ENCODE measurements at places on chromosomes 13 and 19.

GRCh38 chr13:79482281-79482970 lies 1.5 kb downstream of the NDFIP2 start:
- DNase-seq = no peak

GRCh38 chr19:14476673-14477401 lies 1.7 kb upstream of the PTGER1 start:
- no peak for DNase-seq

DNA sequence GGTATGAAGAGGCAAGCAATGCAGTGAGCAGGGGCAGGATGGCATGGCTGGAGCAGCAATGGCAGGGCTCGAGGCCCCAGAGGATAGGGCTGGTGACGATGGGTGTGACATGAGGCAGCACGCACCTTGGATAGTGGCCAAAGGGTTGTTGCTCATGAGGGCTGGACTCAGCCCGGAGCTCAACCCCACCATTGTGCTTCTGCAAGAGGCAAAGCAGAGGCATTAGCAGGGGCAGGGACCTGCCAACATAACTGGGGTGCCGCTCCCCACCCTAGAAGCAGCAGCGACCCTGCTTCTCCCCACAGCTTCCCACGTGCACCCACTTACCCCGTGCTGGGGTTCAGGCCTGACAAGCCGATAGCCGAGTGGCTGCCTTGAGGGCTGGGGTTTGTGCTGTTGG lies 15.8 kb downstream of the ZNF574 start:
- no peak for DNase-seq

- DNase-seq = no peak
These were observed 2.5 kb upstream of the PAK4 start for GRCh38 chr19:39122934-39123731.

GRCh38 chr13:36998624-36999041 lies 507 bp downstream of the ALG5 start:
- DNase-seq = no peak

DNA sequence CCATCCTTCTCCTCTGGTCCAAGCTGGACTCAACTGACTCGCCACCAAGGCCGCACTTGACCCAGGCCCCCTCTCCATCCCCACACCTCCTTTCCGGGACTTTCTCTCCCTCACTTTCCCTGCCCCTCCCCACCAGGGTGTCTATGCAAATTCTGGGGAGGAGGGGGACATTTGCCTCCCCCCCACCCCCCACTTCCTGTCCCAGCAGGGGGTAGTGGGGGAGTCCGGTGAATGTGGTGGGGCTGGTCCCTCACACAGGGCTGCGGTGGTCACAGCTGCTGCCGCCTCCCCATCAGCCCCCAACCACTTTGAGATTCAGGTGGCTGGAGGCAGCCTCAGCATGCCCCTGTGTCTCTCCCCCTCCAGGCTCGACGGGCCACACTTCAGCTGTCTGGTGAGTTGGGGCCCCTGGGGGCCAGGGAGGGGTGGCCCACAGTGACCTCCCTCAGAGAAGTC lies 870 bp downstream of the SPIB start:
- DNase-seq = no peak

- no peak for DNase-seq
These were observed 100.1 kb upstream of the CLDN10 start for GRCh38 chr13:95452375-95452774.

DNA sequence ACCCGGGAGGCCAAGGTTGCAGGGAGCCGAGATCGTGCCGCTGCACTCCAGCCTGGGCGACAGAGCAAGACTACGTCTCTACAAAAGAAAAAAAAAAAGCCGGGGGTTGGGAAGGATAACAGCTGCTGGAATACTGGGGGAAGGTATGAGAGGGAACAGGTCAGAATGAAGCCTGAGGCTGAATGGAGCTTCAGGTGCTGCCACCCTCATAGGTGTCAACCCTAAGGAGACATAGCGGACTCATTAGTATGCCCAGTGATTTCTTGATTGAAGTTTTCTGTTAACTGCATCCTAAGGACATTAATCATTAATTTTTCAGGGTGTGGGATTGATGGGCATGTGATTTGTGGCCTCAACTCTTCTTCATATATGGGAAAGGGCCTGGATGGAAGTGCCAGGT lies 6.0 kb downstream of the SMARCA4 start:
- no peak for DNase-seq

- DNase-seq = no peak
These were observed 85.1 kb downstream of the RNASEH2B start for GRCh38 chr13:50994651-50995050.

DNA sequence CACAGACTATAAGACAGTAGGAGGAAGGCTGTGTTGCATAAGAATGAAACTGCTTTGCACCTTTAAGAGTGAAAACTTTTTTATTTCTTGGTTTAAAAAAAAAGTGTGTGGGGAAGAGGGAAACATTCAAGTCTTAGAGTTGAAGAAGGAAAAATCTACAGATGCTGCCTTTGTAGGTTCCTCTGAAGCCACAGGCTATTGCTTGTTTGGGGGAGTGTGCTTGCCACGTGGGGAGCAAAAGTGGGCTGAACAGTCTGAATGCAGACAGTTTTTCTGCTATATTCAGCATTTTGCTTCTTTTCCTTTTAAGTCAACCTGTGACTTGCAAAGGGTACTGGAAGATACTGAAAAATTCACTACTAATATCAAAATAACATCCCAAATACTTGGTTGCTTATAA lies 36.9 kb downstream of the EFNB2 start:
- no peak for DNase-seq

- no peak for DNase-seq
These were observed 700.8 kb upstream of the SPRY2 start for GRCh38 chr13:81041761-81042160.

GRCh38 chr13:46515803-46516202 lies 37.2 kb upstream of the LRCH1 start:
- DNase-seq = no peak

DNA sequence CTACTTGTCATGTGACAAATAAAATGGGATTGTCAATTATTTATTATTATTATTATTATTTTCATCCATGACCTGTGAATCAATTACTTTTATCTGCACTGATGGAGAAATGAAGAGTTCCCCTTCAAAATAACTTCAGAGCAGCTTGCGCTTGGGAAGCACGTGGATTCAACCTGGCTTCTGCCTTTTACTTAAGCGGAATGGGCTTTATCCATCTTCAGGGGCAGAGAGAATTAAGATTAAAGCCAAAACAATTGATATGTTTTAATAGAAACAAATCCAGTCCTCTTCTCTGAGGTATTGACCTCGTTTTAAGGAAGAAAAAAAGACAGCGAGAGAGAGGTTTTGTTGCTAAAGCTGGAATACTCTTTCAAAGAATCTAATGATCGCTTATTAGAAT lies 876 bp downstream of the SACS start:
- DNase-seq = no peak

DNA sequence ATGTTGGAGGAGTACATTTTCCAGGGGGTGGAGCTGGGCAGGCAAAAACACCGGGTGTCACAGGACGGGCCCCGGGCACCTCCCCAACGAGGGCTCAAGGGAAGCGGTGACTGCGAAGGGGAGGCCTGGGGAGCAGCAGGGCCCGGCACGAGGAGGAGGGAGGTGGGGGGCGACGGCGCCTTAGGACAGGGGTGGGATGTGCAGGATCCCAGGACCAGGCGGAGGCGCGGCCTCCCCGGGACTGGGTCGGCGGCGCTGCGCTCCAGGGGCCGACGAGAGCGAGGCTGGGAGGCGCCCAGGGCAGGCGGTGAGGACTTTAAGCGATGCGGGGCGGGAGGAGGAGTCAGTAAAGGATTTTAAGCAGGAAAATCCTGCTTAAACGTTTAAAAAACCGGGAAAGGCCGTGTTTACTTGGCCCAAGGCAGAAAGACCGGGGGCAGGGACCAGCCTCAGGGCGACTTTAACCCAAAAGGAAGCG lies 427 bp downstream of the ZNF160 start:
- no peak for DNase-seq

DNA sequence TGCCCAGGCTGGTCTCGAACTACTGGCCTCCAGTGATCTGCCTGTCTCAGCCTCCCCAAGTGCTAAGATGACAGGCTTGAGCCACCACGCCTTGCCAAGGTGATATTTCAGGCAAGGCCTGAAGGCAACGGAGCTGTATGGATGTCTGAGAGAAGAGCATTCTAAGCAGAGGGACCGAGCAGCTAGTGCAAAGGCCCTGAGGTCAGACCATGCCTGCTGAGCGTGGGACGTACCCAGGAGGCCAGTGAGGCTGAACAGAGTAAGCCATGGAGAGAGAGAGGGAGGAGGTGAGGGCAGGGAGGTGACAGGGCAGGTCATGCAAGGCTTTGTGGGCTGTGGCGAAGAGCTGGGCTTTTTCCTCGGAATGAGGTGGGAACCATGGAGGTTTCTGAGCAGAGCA lies 3.4 kb upstream of the SLC44A2 start:
- DNase-seq = no peak

- DNase-seq = peak; percentile 90
These were observed at the start of gene DHDH for GRCh38 chr19:48933382-48933932. Gene DHDH, plus strand, starts transcription at chr19:48933699. Its CDS starts 23 bp downstream, at chr19:48933722.

DNA sequence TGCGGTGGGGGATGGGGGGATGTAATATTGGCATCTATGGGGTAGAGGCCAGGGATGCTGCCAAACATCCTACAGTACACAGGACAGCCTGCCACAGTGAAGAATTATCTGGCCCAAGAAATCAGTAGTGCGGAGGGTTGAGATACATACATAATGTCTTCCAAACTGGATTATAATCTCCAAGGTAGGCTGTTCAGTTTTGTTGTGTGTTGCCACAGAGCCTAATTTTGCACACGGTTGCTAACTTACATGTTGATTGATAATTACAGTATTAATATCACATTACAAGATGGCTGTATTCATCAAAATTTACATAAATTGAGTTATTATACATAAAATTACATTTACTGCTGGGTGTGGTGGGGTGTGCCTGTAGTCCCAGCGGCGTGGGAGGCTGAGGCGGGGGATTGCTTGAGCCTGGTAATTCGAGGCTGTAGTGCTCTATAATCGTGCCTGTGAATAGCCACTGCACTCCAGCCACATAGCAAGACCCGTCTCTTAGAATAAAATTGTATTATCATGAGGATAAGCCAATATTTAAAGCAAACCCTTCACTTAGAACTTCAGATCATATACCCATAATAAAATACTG lies 8.1 kb downstream of the POMP start:
- DNase-seq = no peak

- DNase-seq = peak; percentile 56
These were observed 221.8 kb downstream of the OLFM4 start for GRCh38 chr13:53250272-53250875.

GRCh38 chr13:89029062-89029461 lies 1357.9 kb downstream of the SLITRK5 start:
- no peak for DNase-seq

DNA sequence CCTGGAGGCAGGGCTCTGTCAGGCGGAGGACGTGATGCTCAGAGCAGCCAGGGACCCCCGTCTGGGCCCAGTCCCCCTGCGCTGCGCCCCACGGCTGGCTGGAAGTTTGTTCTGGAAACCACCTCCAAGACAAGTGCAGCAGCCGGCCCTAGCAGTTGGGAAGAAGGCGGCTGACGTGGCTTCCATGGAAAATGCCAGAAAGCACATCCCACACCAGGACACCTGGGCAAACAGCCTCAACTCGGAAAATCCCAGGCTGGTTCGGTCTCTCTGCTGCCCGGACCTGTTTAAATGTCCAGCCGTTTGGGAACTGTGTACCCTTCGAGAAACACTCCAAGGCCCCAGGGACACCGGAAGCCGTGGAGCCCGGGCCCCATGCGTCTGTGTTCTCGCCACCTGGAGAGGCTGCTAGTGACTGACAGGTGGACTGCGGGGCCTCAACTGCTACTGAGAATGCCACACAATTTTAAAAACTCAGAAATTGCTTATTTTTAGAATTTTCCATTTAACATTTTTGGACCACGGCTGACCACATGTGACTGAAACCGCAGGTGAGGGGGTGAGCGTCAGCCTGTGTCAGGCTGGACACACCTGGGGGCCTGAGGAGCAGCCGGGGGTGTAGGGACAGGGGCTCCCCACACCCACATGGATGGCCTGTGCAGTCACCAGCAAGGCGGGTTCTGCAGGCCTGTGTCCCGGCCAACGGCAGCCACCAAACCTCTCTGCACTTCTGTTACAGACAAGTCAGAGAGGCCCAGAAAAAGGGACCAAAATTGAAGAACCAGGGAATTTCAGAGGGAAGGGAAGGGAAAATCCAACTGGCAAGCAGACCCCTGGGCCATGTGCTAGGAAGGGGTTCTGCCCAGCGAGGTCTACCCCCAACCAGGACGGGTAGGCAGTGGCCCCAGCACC lies 31.7 kb downstream of the RASA3 start:
- no peak for DNase-seq

- DNase-seq = no peak
These were observed 6.5 kb downstream of the CCNA1 start for GRCh38 chr13:36438594-36439483.

- DNase-seq = no peak
These were observed 12.3 kb downstream of the FGF9 start for GRCh38 chr13:21683034-21683733.

DNA sequence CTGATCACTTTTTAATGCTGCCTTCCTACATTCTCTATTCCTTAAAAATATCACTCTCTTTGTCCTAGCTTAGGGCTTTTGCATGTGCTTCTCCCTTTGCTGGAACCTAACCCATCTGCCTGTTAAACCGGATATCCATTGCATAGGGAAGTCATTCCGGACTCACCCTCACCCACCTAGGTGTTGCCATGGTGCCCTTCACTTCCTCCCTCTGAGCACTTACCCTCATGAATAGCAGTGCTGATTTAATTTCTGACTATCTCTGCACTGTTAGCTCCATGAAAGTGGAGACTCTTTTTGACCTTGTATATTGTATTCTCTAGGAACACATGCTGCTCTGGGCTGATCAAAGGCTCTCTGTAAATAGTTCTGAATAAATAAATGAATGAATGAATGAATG lies 401.9 kb downstream of the PCDH20 start:
- DNase-seq = no peak

DNA sequence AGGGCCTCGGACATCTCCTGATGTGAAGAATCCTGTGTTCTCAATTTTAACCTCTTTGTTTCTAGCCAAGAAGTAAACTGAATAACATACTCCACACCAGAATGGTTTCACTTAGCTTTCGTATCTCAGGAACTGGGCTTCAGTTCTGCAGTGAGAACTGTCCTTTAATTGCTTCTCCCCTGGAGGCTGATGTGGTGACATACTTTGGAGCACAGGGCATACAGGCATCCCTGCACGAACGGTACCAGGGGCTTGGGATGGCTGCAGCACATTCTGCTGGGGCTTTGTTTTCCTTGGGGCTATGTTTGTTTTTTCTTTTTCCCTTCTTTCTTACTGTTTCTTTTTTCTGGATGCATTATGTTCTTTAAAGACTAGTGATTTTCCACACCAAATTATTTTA lies 230.5 kb downstream of the TM9SF2 start:
- no peak for DNase-seq

GRCh38 chr19:9857920-9858746 lies 23.0 kb downstream of the PIN1 start:
- no peak for DNase-seq

Measured in NCI-H187 treated with DMSO at 0.1 percent for 48 hours (cell line).